Activated B cell treated with CpG ODN at 0.5 μM for 24 hours (primary cell): ENCODE measurements at places on chromosomes 6 and 20.

GRCh38 chr20:17648315-17648646 lies 33.8 kb downstream of the RRBP1 start:
- DNase-seq, result no peak

DNA sequence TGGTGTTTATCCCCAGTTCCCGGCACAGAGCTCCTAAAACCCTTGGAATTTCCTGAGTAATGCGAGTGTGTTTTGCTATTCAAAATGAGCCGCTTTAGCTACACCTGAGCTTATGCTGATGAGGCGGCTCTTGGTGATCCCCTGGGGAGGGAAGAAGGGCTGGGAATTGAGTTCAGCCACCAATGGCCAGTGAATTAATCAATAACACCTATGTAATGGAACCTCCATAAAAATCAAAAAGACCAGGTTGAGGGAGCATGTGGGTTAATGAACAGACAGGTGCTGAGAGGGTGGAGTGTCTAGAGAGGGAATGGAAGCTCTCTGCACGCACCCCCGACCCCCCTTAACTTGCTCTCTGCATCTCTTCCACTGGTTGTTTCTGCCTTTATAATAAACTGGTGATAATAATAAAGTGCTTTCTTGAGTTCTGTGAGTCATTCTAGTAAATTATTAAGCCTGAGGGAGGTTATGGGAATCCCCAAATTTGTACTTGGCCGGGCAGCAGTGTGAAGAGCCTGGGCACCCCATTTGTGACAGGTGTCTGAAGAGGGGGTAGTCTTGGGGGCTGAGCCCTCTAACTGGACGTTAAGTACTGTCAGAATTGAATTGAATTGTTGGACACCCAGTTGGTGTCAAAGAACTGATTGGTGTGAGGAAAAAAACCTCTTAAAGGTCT lies 24.6 kb upstream of the SERPINB1 start:
- DNase-seq, result no peak

DNA sequence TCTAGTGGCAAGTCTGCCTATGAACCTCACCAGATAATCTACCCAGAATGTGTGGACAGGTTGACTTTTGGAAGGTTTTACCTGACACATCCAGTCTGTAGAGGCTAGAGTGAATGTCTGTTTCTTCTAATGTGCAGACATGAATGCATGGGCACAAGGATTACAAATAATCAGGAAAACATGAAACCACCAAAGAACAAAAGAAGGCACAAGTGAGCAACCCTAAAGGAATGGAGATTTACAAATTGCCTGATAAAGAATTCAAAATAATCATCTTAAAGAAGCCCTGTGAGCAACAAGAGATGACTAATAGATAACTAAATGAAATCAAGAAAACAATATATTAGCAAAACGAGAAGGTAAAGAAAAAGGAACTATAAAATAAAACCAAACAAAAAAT lies 876.1 kb upstream of the ADGRB3 start:
- DNase-seq, result no peak

DNA sequence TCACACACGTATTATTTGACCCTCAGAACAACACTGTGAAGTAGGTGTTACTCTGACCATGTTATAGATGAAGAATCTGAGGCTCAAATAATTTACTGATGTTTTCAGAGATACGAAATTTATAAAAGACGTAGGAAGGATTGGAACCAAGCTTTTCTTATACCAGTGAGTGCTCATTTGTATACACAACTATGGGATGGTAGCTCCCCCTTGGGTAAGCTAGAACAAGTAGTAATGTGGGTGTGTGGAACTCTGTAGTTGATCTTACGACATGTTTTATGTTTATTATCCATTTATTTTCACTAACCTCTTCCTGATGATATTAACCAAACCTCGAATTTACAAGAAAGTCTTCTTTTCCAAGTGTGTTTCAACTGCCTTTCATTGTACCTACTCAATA lies 248.5 kb downstream of the NKAIN2 start:
- no peak for DNase-seq

DNA sequence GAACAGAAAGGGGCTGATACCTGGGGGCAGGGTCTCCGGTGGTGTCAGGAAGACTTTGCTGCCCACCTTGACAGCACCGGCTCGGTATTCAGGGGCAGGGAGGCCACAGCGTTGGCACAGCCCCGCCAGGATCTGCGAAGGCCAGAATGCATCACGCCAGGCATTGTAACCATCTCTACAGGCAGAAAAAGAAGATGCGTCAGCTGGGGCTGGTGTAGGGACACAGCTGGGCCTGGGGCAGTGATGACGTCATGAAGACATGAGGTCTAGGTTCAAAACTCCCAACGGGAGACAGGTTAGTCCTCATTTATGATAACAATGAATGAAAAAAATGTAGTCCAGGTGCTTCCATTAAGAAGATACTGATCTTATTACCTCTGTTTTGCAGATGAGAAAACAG lies 22.0 kb downstream of the ERGIC3 start:
- DNase-seq, result no peak

DNA sequence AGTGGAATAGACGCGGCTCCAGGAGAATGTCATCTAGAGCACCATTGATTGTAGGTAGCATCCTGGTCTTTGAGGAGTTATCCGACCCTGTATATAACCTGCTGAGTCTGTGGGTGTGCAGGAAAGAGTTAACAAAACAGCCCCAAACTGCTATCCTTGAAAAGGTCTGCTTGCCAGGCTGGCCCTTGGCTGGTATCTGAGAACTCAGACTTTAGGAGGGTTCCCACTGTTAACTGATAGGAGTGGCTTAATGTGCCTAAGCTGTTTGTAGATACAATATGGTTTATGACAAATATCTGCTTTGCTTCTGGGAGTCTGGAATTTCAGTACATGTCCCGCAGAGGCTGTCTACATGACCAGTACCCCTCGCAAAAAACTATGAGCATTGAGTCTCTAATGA lies 27.6 kb upstream of the MCUR1 start:
- DNase-seq, result no peak
